ENCODE measurements at places on chromosomes 2 and 18. TPM values are rescaled to one million over a fixed set of nuclear protein-coding genes. Genes with fewer than 3 reads are reported as not detected.
A peak's percentile ranks its signal among the peaks of the same experiment; 100 is the strongest.

GRCh38 chr2:27050281-27050995 lies 1.0 kb upstream of the AGBL5 start:
- H3K36me3 ChIP-seq: peaks cover 10% of the 10 kb centered on the region
- peak overlapping the region; percentile 98 for H3K27ac ChIP-seq
- H3K4me3 ChIP-seq: peak overlapping the region; percentile 96
- DNase-seq: peak; percentile 91
- peaks cover 23% of the 10 kb centered on the region for H3K4me1 ChIP-seq

Gene LIPG
- not detected for total RNA-seq

DNA sequence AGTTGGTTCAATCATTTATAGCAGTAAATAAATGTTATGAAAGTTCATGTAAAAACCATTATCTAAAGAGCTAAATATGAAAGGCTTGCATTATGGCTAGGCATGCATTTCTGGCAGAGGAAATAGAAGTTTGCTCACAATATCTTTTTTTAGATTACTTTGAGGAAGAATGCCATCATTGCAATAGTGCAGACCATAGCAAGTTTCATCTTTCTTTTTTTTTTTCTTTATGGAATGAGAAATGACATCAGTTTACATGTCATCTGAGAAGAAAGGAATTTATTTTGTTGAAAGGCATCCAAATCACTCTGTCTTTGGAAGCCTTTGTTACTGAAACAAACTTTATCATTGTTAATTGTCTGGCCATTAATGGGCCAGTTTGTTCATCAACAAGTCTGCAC lies 74.5 kb upstream of the NCKAP5 start:
- H3K36me3 ChIP-seq: no peaks in the 10 kb centered on the region
- H3K27ac ChIP-seq: no peak overlapping the region
- H3K4me1 ChIP-seq: no peaks in the 10 kb centered on the region
- no peak for DNase-seq
- no peaks in the 10 kb centered on the region for H3K27me3 ChIP-seq

GRCh38 chr2:120599656-120600055 lies 136.0 kb upstream of the GLI2 start:
- no peaks in the 10 kb centered on the region for H3K36me3 ChIP-seq
- peaks cover 3% of the 10 kb centered on the region for H3K27me3 ChIP-seq
- no peak overlapping the region for H3K27ac ChIP-seq
- no peaks in the 10 kb centered on the region for H3K4me1 ChIP-seq
- no peak overlapping the region for H3K4me3 ChIP-seq

DNA sequence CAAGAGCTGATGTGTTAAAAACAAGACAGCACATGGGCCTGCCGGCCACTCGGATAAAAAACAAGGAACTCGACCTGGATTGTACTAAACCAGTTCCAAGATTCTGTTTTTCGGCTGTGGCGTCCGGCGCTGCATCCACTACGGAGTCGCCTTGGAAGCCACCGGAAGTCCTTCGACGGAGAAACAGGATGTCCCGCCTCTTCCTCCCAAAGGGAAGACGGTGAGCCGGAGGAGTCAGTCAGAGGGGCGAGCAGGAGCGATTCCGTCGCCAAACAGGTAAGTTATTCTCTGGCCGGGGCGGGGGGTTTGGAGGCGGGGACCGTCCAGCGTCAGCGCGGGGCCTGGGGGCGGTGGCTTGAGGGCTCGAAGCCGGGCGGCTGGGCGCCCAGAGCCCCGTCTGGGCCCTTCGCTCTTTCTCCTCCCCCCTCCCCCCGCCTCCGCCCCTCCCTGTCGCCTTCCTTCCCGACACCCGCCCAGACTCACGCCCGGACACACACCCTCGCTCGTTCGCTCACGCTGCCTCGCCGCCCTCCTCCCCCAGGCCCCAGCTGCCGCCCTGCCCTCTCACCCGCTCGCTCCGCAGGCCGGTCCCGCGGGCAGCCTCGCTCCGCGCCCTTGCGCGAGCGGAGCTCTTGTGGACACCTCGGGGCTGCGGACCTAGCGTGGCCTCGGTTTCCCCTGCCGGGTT lies at the start of gene ZNF407:
ZNF407 (plus strand) TSS at position 209 of the 688 bp plus-strand sequence. CDS start 33,150 bp downstream, outside the sequence.
- peak within 1 kb of the TSS; percentile 100 for H3K27ac ChIP-seq
- peak within 1 kb of the TSS; percentile 94 for H3K4me3 ChIP-seq
- DNase-seq: peak; percentile 90
- H3K27me3 ChIP-seq: no peaks in the 10 kb centered on the region
- peaks cover 41% of the 10 kb centered on the region for H3K36me3 ChIP-seq

Gene RPRM
- total RNA-seq: not detected

DNA sequence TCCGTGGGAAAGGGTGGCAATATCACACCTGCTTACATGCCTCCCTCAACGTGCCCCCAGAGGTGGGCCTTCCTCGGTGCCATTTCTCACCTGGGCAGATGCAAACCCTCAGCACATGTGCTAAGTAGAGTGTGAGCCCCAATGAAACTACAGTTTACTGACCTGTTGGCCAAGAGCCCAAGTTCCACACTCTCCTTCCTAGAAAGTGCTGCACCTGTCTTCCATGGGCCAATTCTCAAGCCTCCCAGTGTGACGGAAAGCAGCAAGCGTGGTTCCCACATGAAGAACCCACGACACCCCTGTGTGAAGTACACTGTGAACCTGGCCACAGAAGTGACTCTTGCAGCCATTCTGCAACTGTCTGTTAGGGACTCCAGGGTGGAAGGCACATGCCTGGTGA lies 73.7 kb downstream of the UXS1 start:
- peaks cover 47% of the 10 kb centered on the region for H3K36me3 ChIP-seq
- no peaks in the 10 kb centered on the region for H3K4me1 ChIP-seq
- H3K27ac ChIP-seq: no peak overlapping the region
- DNase-seq: no peak
- H3K4me3 ChIP-seq: no peak overlapping the region

Gene NCKAP5
- total RNA-seq: not detected

GRCh38 chr2:157508676-157509075 lies 64.8 kb upstream of the CYTIP start:
- H3K4me1 ChIP-seq: peaks cover 4% of the 10 kb centered on the region
- no peaks in the 10 kb centered on the region for H3K36me3 ChIP-seq
- no peak for DNase-seq
- H3K4me3 ChIP-seq: no peak overlapping the region
- H3K27ac ChIP-seq: no peak overlapping the region

DNA sequence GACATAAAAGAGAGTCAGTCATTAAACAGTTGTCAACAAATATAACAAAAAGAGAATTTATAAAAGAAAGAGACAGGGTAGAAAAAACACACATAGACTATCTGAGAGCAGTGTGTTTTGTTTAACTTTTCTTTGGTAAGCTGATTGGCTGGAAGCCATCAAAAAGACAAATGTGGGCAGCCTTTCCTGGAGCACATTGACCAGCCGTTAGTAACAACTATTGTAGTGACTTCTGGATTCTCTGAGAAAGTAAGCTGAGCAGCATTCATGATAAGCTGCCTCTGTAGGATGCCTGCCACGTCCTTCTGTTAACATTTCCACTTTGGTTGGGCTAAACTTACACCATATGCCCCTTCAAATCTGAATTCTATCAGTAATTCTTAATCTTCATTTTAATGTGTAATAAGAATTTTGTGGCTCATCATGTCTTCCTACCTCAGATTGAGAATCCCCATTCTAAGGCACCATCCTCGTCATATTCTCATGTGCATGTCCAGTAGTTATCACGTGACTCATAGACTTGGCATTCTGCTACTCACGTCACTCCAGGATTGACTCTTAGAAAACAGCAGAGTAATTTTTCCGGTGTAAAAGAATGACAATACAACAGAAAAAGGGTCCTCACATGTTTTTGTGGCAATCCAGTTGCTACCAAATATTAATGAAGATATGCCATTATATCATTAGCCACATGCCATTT lies 43.4 kb upstream of the DNAJC10 start:
- no peak overlapping the region for H3K4me3 ChIP-seq
- H3K4me1 ChIP-seq: no peaks in the 10 kb centered on the region
- no peak overlapping the region for H3K27ac ChIP-seq
- no peaks in the 10 kb centered on the region for H3K36me3 ChIP-seq
- no peak for DNase-seq

GRCh38 chr2:153043385-153043784 lies 325.0 kb downstream of the ARL6IP6 start:
- DNase-seq: no peak
- no peaks in the 10 kb centered on the region for H3K36me3 ChIP-seq
- H3K4me3 ChIP-seq: no peak overlapping the region

Gene KCNJ3
- total RNA-seq: not detected

DNA sequence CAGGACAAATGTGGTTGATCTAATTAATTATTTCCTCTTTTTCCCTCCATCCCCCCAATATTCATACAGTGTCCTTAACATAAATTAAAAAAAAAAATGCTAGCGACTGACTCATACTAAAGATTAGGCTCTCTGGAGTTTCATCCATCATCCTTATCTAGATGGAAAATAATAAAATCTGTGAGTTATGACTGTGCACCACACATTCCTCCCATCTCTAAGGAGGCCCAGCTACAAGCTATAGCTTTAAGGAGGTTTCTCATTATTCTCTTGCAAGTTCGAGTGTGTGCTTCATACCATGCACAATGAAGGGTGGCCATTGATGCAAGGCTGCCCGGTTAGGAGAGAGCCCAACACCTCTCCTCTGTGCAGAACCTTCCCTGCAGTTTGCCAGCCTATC lies 77.3 kb downstream of the XDH start:
- H3K27ac ChIP-seq: no peak overlapping the region
- no peak overlapping the region for H3K4me3 ChIP-seq
- H3K4me1 ChIP-seq: no peaks in the 10 kb centered on the region
- H3K36me3 ChIP-seq: no peaks in the 10 kb centered on the region
- H3K27me3 ChIP-seq: peaks cover 6% of the 10 kb centered on the region

Gene NTSR2
- total RNA-seq: not detected

GRCh38 chr2:114940785-114941458 lies 498.5 kb downstream of the DPP10 start:
- no peak overlapping the region for H3K27ac ChIP-seq
- no peaks in the 10 kb centered on the region for H3K36me3 ChIP-seq
- no peaks in the 10 kb centered on the region for H3K4me1 ChIP-seq
- no peak overlapping the region for H3K4me3 ChIP-seq

GRCh38 chr18:40739029-40739428 lies 1216.0 kb upstream of the PIK3C3 start:
- H3K27ac ChIP-seq: no peak overlapping the region
- no peak overlapping the region for H3K4me3 ChIP-seq
- no peaks in the 10 kb centered on the region for H3K27me3 ChIP-seq
- H3K4me1 ChIP-seq: no peaks in the 10 kb centered on the region
- no peaks in the 10 kb centered on the region for H3K36me3 ChIP-seq

Gene APOB
- not detected for total RNA-seq
